ENCODE measurements at places on chromosomes 6 and 20.

DNA sequence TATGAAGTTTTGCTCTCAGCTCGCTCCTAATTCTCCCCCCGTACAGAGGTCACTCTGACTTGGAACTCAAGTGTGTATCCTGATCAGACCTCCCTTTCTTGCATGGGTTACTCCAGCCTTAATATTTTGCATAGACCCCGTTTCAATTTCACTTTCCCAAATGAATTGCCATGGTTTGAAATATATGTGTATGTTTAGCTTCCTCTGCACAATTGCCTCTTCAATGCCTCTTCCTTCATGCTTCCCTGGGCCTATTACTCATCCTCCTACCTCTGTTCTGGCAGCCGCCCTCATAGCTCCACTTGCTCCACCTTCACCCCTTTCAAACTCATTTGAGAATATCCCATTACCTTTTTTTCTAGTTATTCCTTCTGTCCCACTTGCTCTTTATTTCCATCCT, 90.0 kb upstream of the SAMD5 start:
- DNase-seq, result no peak

- no peak for DNase-seq
Measured at GRCh38 chr6:53892707-53893106, 97.9 kb downstream of the LRRC1 start.

DNA sequence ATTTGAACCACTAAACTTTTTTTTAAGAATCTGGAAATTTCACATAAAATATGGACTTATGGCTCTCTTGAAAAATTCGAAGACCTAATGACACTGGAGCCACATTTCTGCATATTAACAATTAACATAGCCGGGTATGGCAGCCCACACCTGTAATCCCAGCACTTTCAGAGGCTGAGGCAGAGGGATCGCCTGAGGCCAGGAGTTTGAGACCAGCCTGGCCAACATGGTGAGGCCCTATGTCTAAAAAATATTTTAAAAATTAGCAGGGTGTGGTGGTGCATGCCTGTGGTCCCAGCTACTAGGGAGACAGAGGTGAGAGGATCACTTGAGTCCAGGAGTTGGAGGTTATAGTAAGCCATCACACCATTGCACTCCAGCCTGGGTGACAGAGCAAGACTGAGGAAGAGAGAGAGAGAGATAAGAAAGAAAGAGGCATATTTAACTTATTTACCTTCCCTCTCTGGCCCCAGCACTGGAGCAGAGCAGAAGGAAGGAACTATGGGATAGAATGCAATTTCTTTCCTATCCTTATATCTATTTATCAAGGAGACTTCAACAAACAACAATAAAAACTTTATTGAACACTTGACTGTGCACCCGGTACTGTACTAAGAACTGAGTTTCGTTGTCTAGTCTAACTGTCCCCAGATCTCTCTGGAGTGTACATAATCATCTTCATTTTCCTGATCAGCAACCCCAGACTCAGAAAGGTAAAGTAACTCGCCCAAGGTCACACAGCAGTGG, 63.6 kb upstream of the EYA2 start:
- no peak for DNase-seq

GRCh38 chr20:18431206-18431605, 35.6 kb downstream of the DZANK1 start:
- DNase-seq, result peak; percentile 63

DNA sequence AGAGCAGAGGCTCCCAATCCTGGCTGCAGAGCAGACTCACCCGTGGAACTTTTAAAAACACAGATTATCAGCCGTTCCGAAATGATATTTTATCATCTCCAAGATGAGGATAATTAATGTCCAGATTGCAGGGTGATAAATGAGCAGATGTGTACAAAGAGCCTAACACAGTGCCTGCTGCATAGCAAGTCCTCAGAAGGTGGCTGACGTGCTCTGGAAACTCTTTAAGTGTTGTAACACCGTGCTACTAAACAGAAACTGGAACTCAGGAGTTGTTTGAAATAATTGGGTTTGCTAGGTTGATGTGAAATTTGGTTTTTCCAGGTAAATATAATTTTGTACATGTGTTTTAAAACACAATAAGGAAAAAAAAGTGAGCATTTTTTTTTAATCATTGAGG, 118.0 kb downstream of the ARMC2 start:
- DNase-seq, result no peak

DNA sequence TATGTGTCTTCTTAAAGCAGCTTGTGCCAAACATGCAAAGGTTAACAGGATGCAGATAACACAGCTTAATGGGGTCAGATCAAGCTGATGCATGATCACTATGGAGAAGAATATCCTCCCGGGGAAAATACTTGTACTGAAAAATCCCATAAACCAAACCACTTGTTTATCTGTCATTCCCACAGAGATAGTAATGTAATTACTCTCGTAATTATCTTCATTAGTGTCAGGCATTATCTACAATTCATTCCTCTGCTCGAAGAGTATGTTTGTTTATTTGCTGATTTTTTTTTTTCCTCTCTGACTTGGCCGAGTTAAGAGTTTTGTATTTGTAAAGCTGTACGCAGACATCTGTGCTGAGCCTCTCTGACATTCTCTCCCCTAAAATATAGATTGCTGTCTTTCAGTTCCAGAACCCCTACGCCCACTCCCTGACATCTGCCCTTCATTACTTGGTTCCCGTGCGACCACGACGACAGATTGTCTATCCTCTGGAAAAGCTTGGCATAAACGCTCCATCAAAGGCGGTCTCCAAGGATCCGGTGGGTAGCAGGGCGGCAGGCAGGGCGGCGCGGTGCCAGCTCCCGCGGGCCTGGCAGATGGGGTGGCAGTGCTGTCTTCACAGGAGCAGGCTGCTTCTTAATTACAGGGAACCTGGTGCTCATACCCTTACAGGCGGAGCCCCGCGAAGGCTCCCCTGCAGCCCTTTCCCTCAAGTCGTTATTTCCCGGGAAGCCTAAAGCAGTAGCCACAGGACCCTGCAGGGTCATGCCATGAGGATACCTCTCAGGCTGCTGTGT, 147.2 kb downstream of the CFAP61 start:
- DNase-seq, result peak; percentile 64

GRCh38 chr6:156933201-156934068, 156.3 kb downstream of the ARID1B start:
- DNase-seq, result peak; percentile 73

DNA sequence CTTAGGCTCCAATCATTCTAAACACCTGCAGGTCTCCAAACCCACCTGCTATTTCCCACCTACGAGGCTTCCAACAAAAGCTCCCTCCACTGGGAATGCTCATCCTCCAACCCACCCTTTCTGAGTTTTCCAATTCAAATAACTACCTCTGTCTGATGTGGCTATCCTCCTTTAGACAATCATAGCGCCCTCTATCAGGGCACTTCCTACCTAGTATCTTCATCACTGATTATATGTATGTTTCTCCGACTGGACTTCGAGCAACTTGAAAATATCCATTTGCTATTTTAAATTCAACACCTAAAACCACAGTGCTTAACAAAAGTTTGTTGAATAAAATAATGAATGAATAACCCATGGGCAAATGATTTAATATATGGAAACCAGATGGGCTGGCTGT, 41.3 kb downstream of the MTFR2 start:
- no peak for DNase-seq

DNA sequence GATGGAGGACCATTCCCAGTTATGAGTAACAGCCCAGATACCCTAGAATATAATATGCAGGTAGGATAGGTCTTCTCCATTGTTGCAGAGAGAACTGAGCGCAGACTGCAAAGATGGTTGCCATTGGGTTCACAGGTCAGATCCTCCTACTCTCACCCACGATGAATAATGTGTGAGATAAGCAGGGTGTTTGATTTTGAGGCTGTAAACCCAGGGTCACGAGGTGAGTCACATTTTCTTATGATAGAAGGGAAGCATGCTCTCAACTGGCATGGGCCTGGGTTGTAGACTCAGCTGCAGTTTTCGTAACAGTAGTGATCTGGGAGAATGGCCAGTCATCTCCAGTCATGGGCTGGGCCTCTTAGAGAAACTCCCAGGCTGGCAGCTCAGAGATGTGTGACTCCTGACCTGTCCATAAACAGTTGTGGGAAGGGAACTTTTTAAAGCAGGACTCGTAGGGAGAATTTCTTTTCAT, 74.2 kb downstream of the CD164 start:
- no peak for DNase-seq

DNA sequence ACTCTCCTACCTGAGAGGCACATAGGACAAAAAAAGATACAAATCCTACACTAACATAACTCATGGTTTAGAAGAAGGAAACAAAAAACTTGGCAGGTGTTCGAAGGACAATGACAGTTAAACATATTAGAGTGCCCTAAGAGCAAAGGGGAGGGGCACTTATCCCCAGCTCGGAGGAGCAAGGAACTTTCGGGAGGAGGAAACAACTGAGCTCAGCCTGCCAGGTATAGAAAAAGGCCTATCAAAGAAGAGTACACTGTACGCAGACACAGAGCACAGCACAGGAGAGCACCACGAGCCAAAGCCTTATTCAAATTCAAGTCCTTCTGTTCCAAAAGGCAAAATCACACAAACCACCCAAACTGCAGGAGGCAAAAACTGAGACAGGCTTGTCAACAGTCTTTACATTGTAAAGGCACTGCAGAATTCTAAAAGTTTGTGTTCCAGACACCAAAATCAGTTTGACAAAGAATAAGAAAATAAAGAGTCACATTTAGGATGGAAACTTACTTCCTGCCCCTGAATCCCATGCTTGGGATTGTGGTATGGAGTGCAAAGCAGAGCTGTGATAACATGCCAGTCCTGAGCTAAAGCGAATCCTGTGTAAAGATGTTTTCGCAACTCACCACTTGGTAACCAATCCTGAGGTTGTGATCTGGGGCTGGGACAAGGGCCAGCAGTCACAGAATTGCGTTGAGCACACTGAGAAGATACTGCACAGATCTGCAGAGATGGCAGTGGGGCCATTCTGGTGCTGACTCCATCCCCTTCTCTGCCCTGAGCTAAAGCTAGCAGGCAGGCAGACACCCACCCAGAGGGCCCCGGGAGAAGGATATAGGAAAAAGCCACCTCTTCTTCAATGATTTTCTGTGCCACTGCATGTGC, 108.6 kb downstream of the CHD6 start:
- no peak for DNase-seq

DNA sequence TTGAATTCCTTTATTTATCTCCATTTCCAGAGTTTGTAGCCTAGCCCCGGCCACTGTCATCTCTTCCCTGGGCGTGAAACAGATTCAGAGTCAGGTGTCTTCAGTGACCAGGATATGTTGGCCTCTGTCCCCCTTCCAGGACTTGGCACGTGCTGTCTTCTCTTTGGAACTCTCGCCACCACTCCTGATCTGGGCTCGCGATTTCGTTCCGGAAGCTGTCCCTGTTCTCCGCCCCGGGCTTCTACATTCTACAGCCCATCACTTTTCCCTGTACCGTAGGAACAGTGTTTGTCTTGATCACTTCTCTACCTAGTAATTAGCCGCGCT, 739 bp downstream of the GSS start:
- DNase-seq, result peak; percentile 67

DNA sequence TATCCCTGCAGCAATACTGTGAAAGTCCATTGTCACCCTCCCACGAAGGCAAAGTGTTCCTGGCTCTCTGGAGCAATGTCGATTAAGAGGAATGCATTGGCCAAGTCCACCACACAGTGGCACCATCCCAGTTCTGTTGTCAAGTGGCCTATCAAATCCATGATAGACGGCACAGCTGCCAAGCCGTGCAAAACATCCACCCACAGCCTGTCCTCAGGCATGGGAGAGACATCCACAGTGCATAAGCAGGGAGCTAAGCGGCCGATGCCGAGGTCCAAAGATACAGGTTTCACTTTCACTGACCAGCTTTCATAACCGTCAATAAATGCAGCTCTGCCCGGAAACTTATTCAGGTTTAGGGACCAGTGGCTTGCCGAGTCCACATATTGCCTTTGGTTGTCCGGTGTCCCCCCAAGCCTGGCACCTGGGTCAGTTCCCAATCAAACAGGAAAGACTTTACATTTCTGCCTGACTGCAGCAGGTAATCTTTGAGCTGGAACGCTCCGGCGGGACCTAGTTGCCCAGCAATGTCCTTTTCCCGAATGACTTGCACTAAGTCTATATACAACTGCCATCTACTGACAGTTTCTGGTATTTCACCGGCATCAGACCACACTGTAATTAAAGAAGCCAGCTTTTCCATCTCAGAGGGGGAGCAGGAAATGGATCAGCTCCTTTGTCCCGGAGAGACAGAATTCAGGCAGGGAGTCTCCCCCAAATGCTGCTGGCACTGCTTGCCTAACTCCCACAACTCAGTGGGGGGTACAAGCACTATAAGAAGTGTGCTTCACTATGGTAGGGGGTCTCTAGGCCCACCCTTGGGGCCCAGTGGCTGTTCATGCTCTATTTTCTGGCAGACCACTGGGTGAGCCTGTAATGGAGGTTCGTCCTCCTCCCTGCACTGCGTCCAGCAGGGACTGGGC, 6.3 kb downstream of the ZKSCAN3 start:
- DNase-seq, result peak; percentile 91

DNA sequence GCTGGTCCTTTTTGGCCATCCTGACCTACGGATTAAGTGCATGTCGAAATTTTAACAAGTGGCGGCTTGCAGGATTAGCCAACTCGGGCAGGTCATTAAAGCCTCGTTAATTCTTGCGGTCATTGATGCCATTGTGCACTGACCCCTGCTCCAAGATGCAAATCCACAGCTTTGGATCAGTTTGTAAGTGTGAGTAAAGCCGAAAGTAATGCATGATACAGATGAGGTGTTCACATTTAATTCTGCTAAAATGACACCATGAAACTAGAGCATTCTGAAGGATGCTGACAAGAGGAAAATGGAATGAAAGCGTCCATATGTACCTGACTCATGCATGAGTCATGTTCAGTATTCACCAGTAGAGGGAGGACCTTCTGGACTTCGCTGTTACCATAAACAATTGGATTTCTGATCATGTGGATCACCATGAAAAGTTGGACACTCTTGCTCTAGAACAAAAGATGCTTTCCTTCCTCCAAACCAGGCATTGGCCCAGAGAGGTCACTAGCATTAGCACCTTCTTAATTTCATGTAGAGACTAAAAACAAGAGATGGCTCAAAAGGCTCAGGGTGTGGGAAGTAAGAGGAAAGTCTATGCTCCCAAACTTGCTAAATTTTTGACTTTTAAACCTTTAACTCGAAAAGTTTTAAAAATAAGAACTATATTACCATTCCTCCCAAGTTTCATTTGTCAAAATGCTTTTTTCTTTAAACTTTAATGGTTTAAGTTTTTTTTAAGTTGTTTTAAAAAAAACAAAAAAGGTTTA, 48.0 kb downstream of the MUC22 start:
- no peak for DNase-seq

- peak; percentile 93 for DNase-seq
Measured at GRCh38 chr6:146913842-146914488, 290.3 kb upstream of the STXBP5 start.

GRCh38 chr6:156256161-156256560, 521.0 kb upstream of the ARID1B start:
- DNase-seq, result no peak

GRCh38 chr6:84762220-84763002, 2.0 kb downstream of the TBX18 start:
- DNase-seq, result peak; percentile 82

GRCh38 chr6:107342144-107342543, 117.2 kb downstream of the PDSS2 start:
- no peak for DNase-seq

DNA sequence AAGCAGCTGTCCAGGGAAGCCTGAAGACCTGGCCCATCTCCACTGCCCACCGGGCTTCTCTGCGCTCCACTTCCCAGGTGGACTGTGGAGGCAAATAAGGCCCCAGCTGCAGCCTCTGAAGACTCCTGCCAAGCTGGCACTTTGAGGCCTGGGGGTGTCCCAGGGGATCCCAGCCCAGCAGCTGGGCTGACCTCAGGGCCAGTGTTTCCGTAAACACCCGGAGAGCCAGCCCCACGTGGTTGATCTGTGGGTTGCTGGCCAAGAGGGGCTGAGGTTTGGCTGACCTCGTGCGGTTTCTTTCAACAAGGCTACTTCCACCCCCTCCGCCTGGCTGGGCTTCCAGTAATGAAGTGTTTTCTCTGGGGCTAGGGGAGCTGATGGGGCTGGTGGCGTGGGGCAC, 12.4 kb upstream of the CCN5 start:
- no peak for DNase-seq
